Suppressor macrophage treated with lipopolysaccharide for 1 hour (primary cell): ENCODE measurements at places on chromosomes 7 and 10.

GRCh38 chr7:143234533-143234875, 12.7 kb downstream of the TAS2R40 start:
- peak; percentile 46 for DNase-seq

DNA sequence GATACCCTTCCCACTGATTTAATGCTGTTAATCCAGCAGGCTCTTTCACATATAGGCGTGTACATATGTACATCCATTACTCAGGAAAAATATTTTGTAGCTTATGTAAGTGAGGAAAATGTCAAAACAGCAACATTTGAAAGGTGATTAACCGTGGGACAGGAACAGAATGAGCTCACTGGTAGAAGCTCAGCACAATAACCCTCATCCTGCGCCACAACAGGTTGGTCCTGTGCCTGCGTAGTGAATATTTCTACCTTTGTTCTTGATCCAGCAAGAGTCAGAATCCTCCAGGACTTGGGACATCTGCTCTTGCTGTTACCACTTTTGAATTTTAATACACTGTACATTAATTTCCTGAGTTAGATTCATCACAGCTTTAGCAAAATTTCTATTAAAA, 359.4 kb downstream of the THSD7A start:
- DNase-seq, result no peak

DNA sequence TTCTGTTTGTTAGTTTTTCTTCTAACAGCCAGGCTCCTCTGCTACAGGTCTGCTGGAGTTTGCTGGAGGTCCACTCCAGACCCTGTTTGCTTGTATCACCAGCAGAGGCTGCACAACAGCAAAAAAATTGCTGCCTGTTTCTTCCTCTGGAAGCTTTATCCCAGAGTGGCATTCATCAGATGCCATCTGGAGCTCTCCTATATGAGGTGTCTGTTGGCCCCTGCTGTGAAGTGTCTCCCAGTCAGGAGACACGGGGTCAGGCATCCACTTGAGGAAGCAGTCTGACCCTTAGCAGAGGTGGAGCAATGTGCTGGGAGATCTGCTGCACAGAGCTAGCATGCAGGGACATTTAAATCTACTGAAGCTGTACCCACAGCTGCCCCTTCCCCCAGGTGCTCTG, 26.7 kb upstream of the CROT start:
- DNase-seq, result no peak

- no peak for DNase-seq
Measured at GRCh38 chr7:100465299-100465698, 1.2 kb upstream of the SPACDR start.

DNA sequence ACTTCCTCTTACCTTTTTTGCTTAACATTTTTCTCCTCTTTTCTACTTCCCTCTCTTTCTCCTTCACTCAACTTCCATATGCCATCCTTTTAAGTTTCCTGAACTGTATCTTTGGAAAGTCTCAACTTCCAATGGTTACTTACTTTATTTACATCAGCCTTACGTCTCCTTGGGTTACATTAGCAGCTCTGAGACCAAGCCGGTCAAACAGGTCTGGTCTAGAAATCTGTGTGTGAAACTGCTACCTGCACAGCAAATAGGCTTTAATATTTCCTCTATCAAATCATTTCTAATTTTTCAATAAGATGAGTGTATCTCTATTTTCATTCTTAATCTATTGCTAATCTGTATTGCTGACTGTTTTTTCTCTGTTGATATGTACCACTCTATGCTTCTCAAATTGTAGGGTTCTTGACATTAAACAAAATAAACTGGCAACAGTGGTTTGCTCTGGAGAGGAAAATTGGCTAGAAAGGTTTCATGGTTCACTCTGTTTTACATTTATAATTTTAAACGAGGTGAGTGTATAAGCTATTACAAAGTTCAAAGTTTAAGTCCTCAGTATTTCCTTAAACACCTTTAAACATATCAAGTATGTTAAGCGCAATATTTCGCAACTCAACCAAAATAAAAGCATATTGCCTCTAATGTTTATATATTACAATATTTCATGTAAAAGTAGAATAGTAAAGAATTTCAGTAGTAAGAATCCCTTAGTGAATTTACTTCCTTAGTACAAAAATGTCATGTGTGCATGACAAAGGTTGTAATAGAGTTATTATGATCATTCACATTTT, 3.6 kb upstream of the SEMA3C start:
- no peak for DNase-seq

DNA sequence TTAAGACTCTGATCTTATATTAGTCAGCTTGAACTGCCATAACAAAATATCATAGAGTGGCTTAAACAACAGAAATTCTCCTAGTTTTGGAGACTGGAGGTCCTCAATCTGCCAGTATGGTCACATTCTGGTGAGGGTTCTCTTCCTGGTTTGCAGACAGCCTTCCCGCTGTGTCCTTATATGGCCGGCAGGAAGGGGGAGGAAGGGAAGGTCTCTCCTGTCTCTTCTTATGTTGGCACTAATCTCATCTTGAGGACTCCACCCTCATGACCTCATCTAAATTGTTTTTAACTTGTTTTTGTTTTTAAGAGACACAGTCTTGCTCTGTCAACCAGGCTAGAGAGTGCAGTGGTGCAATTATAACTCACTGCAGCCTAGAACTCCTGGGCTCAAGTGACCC, 53.1 kb downstream of the VPS41 start:
- no peak for DNase-seq
